Activated naive CD4-positive, alpha-beta T cell treated with anti-CD3 and anti-CD28 coated beads, Interleukin-2, amount 10 ng/mL, durations not matched to agents 7 days and 5 days (primary cell): ENCODE measurements at places on chromosomes 11 and 22.

DNA sequence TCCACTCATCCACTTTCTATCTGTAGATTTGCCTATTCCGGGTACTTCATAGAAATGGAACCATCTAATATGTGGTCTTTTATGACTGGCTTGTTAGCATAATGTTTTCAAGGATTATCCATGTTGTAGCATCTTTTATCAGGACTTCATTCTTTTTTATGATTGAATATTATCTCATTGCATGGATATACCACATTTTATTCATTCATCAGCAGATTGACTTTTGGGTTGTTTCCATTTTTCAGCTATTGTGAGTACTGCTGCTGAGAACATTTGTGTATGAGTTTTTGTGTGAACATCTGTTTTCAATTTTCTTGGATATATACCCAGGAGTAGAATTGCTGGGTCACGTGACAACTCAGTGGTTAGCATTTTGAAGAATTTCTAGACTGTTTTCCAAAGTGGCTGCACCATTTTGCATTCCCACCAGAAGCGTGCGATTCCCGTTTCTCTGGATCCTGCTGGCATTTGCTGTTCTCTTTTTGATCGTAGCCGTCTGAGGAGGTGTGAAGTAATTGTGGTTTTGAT lies 8.9 kb downstream of the DERL3 start:
- no peak for DNase-seq

- DNase-seq: no peak
These were observed 3.7 kb upstream of the MS4A10 start for GRCh38 chr11:60781286-60781980.

GRCh38 chr22:46149512-46150033 lies 753 bp upstream of the PPARA start:
- peak; percentile 66 for DNase-seq

- DNase-seq: no peak
These were observed 145.7 kb upstream of the TTC12 start for GRCh38 chr11:113168354-113169342.
